ENCODE measurements at places on chromosomes 1 and 21.

GRCh38 chr1:45687754-45688740, at the start of gene TMEM69:
Gene TMEM69, plus strand, starts transcription at chr1:45688181. Its CDS starts 2,888 bp downstream, at chr1:45691069.
- DNase-seq, result peak; percentile 82

- no peak for DNase-seq
Measured at GRCh38 chr21:33124889-33125288, 54.9 kb downstream of the OLIG1 start.

GRCh38 chr21:25036775-25037174, 570.5 kb downstream of the MRPL39 start:
- DNase-seq, result no peak

GRCh38 chr1:117753232-117753631, 147.4 kb downstream of the TENT5C start:
- no peak for DNase-seq

GRCh38 chr21:44924606-44925377, 4.1 kb upstream of the ITGB2 start:
- no peak for DNase-seq

- DNase-seq, result no peak
Measured at GRCh38 chr1:1230656-1231399, 973 bp downstream of the SDF4 start.

DNA sequence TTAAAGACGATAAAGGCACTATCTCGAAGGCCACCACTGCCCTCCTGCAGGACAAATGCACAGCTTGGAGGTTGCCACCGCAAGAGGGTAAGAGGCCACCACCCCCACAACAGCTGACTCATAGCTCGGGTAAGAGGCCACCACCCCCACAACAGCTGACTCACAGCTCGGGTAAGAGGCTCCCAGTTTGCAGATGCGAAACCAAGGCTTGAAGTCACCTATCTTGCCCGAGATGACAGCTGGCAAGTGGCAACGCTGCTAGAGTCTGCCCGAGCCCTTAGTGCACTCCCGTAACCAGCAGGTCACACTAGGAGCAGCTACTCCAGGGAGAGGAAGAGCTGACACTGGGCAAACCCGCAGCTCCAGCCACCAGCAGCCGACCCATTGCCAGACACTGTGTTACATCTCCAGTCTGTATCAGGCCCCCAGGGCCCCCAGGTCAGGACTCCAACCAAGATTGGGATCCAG, 17.1 kb upstream of the SPSB1 start:
- peak; percentile 31 for DNase-seq

DNA sequence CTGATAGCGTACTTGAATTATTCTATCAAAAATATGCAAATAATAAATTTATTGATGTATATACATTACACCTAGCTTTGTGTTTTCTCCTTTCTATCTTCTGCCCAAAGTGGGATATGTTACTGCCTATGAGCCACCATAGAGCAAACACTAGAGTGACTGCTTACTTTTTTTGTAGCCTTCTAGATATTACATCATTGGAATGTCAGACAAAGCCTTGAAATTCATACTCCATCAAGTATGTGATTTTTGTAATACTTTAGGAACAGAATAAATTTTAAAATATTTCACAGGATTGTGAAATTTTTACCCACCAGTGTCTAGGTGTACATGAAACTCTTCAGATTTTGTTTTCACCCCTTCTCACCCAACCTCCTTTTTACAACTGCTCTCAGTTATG, 787.6 kb downstream of the USP25 start:
- DNase-seq, result no peak

DNA sequence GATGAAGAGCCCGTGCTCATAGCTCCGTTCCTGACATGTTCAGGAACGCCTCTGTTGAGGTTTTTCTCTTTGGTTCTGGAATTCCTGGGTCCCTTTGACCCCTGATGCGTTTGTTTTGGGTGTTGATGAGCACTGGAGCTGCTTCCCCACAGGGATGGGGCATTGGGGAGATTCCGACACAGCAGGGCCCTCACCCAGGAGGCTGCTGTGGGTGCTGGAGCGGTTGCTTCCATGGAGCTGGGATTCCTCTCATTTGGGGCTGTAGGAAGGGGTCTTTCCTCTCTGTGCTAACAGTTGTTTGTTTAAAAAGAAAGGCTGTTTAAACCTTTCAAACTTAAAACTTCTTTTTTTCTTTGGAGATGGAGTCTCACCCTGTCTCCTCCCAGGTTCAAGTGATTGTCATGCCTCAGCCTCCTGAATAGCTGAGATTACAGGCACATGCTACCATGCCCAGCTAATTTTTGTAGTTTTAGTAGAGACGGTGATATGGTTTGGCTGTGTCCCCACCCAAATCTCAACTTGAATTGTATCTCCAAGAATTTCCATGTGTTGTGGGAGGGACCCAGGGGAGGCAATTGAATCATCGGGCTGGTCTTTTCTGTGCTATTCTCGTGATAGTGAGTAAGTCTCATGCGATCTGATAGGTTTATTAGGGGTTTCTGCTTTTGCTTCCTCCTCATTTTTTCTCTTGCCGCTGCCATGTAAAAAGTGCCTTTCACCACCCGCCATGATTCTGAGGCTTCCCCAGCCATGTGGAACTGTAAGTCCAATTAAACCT, 48.9 kb downstream of the SKI start:
- DNase-seq, result no peak

- no peak for DNase-seq
Measured at GRCh38 chr1:21696931-21697330, 27.8 kb upstream of the RAP1GAP start.

GRCh38 chr1:16324456-16324890, 27.8 kb downstream of the FBXO42 start:
- DNase-seq, result no peak

DNA sequence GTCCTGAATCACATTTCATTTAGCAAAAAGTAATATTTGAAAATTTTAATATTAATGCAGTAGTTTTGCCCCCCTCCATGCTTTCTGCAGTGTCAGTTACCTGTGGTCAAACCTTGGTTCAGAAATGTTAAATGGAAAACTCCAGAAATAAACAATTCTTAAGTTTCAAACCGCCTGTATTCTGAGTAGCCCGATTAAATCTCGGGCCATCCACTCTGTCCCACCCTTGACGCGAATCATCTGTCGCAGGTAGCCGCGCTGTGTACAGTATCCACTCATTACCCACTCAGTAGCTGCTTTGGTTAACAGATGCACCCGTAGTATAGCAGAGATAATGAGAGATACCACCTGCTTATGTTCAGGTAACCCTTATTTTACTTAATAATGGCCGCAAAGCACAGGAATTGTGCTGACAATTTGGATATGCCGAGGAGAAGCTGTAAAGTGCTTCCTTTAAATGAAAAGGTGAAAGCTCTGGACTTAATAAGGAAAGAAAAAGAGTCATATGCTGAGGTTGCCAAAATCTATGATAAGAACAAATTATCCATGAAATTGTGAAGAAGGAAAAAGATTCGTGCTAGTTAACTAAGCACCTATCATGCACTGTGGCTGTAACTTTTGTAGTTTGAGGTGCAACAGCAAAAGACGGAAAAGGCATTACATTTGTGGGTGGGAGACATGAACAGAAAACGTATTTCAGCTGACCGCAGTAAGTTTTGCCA, 889 bp upstream of the SCYL3 start:
- no peak for DNase-seq

DNA sequence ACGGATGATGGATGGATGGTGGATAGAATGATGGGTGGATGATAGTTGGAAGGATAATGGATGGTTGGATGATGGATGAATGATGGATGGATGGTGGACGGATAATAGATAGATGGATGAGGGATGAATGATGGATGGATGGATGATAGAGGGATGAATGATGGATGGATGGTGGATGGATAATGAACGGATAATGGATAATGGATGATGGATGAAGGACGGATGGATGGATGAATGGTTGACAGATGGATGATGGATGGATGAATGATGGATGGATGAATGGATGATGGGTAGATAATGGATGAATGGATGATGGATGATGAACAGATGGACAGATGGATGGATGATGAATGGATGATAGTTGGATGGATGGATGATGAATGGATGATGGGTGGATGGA, 255.1 kb downstream of the NPHP4 start:
- DNase-seq, result no peak

- DNase-seq, result no peak
Measured at GRCh38 chr1:241899210-241899609, 51.2 kb downstream of the EXO1 start.

GRCh38 chr1:151993084-151993733, 450 bp downstream of the S100A10 start:
- DNase-seq, result peak; percentile 74

GRCh38 chr1:157700732-157701131, at the start of gene FCRL3:
Gene FCRL3, minus strand, starts transcription at chr1:157700769. Its CDS starts 280 bp downstream, at chr1:157700489.
- no peak for DNase-seq
